ENCODE measurements at places on chromosomes 2 and 18.
A peak's percentile ranks its signal among the peaks of the same experiment; 100 is the strongest.

DNA sequence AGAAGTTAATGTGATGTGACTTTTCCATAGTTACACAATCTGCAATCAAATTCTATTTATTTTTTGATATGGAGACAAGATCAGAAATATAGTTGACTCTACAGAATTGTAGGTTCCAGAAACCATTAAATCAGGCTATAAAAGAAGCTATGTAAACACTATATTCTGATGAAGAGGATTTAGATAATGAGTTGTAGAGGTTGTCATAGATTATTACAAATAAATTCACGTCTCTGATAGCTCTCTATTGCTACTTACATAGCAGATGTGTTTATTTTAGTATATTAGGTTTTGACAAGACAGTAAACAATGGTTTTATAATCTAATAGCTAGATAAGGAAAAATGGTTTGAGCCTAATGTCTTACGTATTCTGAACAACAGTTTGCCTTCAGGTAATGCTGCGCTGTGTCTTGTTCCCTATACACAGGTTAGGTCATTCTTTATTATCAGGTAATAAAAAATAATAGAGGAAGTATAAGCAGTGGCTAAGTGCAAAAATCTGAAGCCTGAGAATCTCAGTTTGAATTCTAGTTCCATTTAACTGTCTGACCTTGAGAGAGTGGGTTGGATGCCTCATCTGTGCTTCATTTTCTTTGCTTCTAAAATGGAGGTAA, 93.4 kb downstream of the PPP1R1C start:
- H3K4me3 ChIP-seq, result no peak overlapping the region
- H3K36me3 ChIP-seq, result no peaks in the 10 kb centered on the region
- H3K4me1 ChIP-seq, result no peaks in the 10 kb centered on the region
- H3K27me3 ChIP-seq, result no peaks in the 10 kb centered on the region
- no peak for DNase-seq
- H3K27ac ChIP-seq, result no peak overlapping the region

GRCh38 chr2:165573534-165574461, 104.3 kb downstream of the CSRNP3 start:
- H3K36me3 ChIP-seq, result no peaks in the 10 kb centered on the region
- peak overlapping the region; percentile 68 for H3K27ac ChIP-seq
- H3K4me3 ChIP-seq, result peak overlapping the region; percentile 89
- H3K27me3 ChIP-seq, result no peaks in the 10 kb centered on the region
- DNase-seq, result peak; percentile 73

DNA sequence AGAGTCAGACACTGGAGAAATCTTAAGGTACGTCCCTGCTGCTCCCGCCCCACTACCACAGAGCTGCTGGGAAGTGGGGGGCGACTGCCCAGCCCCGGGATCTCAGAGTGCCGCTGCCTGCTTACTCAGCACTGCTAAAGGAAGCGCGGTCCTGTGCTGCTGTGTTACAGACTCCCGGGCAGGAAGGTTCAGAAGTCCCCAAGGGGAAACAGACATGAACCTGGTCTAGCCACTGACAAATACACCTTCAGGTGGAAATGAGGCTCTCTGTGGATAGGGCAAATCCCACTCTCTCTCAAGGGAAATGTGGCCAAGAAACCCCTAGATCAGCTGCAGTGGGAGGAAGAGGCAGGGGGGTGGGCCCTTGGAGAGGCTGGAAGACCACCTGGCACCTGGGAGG, 13.7 kb downstream of the MTERF4 start:
- no peak overlapping the region for H3K27ac ChIP-seq
- H3K27me3 ChIP-seq, result no peaks in the 10 kb centered on the region
- no peak overlapping the region for H3K4me3 ChIP-seq
- H3K4me1 ChIP-seq, result no peaks in the 10 kb centered on the region
- no peak for DNase-seq

DNA sequence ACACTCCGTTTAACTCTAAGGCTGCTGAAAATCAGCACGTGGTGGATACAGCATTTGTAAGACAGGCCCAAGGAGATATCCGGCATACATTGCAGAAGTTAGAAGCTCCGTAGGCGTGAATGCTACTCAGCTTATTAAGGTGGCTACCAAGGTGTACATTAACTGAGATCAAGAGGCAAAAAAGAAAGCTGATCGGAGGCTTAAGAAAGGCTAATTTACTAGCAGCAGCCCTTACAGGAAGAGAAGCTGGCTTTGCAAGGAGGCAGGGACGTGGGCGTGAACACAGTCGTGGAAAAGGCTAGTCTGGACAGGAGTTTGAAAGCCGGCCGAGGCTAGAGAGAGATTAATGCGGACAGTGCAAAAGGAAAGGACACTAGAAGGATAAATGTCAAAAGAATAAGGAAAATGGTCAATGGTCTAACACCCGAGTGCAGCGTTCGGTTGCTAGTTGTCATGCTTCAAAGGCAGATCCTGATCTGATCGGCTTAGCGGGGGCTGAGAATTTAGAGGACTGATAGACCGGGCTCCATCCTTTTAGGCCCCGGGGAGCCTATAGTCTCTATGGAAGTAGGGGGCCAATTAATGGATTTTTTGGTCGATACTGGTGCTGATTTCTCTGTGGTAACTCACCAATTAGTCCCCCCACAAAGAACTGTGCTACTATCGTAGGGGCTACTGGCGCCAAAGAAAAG, 45.6 kb upstream of the SELENOI start:
- H3K4me3 ChIP-seq, result no peak overlapping the region
- H3K27ac ChIP-seq, result no peak overlapping the region
- peaks cover 3% of the 10 kb centered on the region for H3K27me3 ChIP-seq
- peaks cover 3% of the 10 kb centered on the region for H3K4me1 ChIP-seq

- H3K4me1 ChIP-seq, result no peaks in the 10 kb centered on the region
- H3K36me3 ChIP-seq, result no peaks in the 10 kb centered on the region
- H3K27me3 ChIP-seq, result peaks cover 12% of the 10 kb centered on the region
- no peak for DNase-seq
Measured at GRCh38 chr2:233705911-233706506, 6.7 kb upstream of the UGT1A5 start.

GRCh38 chr2:206627632-206628031, 14.7 kb upstream of the FAM237A start:
- H3K36me3 ChIP-seq, result no peaks in the 10 kb centered on the region
- H3K4me1 ChIP-seq, result no peaks in the 10 kb centered on the region
- DNase-seq, result no peak
- peaks cover 35% of the 10 kb centered on the region for H3K27me3 ChIP-seq
- no peak overlapping the region for H3K4me3 ChIP-seq

GRCh38 chr18:9965711-9966624, 52.2 kb downstream of the VAPA start:
- H3K27ac ChIP-seq, result no peak overlapping the region
- no peak overlapping the region for H3K4me3 ChIP-seq
- no peaks in the 10 kb centered on the region for H3K4me1 ChIP-seq
- no peaks in the 10 kb centered on the region for H3K36me3 ChIP-seq

GRCh38 chr2:58195662-58196061, 45.5 kb downstream of the FANCL start:
- no peak for DNase-seq
- H3K4me3 ChIP-seq, result no peak overlapping the region
- no peaks in the 10 kb centered on the region for H3K27me3 ChIP-seq
- H3K27ac ChIP-seq, result no peak overlapping the region
- no peaks in the 10 kb centered on the region for H3K4me1 ChIP-seq
- H3K36me3 ChIP-seq, result no peaks in the 10 kb centered on the region

GRCh38 chr2:169221745-169222369, 140.5 kb downstream of the LRP2 start:
- H3K36me3 ChIP-seq, result peaks cover 4% of the 10 kb centered on the region
- no peak for DNase-seq
- H3K4me1 ChIP-seq, result no peaks in the 10 kb centered on the region
- H3K27me3 ChIP-seq, result no peaks in the 10 kb centered on the region

- H3K36me3 ChIP-seq, result peaks cover 3% of the 10 kb centered on the region
- H3K27me3 ChIP-seq, result peaks cover 96% of the 10 kb centered on the region
- no peak overlapping the region for H3K27ac ChIP-seq
- peak overlapping the region; percentile 53 for H3K4me3 ChIP-seq
- no peak for DNase-seq
Measured at GRCh38 chr2:176138923-176139660, 9.6 kb downstream of the HOXD8 start.

- H3K36me3 ChIP-seq, result no peaks in the 10 kb centered on the region
- peaks cover 5% of the 10 kb centered on the region for H3K27me3 ChIP-seq
- peaks cover 25% of the 10 kb centered on the region for H3K4me1 ChIP-seq
Measured at GRCh38 chr2:109188496-109188890, 59.5 kb downstream of the SH3RF3 start.

GRCh38 chr2:122795763-122796162, 1040.3 kb downstream of the TSN start:
- no peak overlapping the region for H3K4me3 ChIP-seq
- no peaks in the 10 kb centered on the region for H3K27me3 ChIP-seq
- no peaks in the 10 kb centered on the region for H3K36me3 ChIP-seq
- DNase-seq, result no peak

- peaks cover 2% of the 10 kb centered on the region for H3K4me1 ChIP-seq
- H3K36me3 ChIP-seq, result peaks cover 6% of the 10 kb centered on the region
- H3K27me3 ChIP-seq, result peaks cover 17% of the 10 kb centered on the region
- H3K4me3 ChIP-seq, result no peak overlapping the region
Measured at GRCh38 chr18:5884375-5884774, 10.9 kb downstream of the TMEM200C start.

- H3K36me3 ChIP-seq, result no peaks in the 10 kb centered on the region
- H3K4me1 ChIP-seq, result peaks cover 16% of the 10 kb centered on the region
- peak overlapping the region; percentile 39 for H3K4me3 ChIP-seq
- no peak for DNase-seq
- H3K27me3 ChIP-seq, result peaks cover 3% of the 10 kb centered on the region
- no peak overlapping the region for H3K27ac ChIP-seq
Measured at GRCh38 chr2:240916571-240917008, 10.5 kb downstream of the CROCC2 start.

- H3K27ac ChIP-seq, result no peak overlapping the region
- no peak for DNase-seq
- peaks cover 4% of the 10 kb centered on the region for H3K36me3 ChIP-seq
- no peak overlapping the region for H3K4me3 ChIP-seq
Measured at GRCh38 chr2:190562121-190562520, 27.6 kb upstream of the NEMP2 start.

DNA sequence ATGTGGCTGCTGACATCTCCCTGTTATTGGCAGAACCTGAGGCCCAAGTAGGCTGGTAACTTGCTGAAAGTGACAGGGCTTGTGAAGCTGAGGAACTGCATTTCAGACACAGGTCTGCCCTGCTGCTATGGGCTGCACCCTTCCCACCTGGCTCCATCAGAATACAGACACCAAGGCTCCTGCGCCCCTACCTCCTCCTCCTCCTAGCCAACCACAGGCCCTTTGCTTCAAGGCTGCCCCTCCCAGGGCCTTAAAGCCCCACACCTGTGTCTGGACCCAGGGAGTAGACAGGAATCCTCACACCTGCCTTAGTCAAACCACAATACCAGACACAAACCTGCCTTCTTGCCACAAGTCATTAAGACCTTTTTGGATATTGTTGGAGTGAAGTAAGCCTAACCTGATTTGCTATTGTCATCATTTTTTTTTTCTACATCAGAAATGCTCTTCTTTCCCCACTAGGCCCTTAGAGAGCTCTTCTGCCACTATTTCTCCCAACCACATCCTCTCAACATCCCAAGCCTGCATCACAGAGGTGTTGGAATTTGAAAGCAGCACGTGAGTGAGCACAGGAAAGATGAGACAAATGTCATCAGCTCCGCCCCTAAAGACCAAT, 489.7 kb downstream of the EIPR1 start:
- H3K27ac ChIP-seq, result no peak overlapping the region
- no peaks in the 10 kb centered on the region for H3K4me1 ChIP-seq
- DNase-seq, result no peak

DNA sequence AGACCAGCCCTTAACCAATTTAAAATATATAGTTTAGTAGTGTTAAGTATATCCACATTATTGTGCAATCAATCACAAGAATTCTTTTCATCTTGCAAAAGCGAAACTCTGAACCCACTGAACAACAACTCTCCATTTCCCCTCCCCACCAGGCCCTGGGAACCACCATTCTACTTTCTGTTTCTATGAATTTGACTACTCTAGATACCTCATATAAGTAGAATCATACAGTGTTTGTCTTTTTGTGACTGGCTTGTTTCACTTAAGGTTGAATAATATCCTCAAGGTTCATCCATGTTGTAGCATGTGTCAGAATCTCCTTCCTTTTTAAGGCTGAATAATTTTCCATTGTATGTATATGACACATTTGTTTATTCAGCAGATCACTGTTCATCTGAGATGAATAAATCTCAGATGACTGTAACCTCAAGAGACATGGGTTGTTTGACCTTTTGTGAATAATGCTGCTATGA, 8.1 kb upstream of the SOS1 start:
- no peak overlapping the region for H3K27ac ChIP-seq
- no peak overlapping the region for H3K4me3 ChIP-seq
- no peaks in the 10 kb centered on the region for H3K27me3 ChIP-seq
- peaks cover 9% of the 10 kb centered on the region for H3K4me1 ChIP-seq
- no peaks in the 10 kb centered on the region for H3K36me3 ChIP-seq

GRCh38 chr2:173903601-173904394, 61.4 kb downstream of the SP3 start:
- H3K27me3 ChIP-seq, result no peaks in the 10 kb centered on the region
- H3K4me1 ChIP-seq, result no peaks in the 10 kb centered on the region
- no peak overlapping the region for H3K4me3 ChIP-seq
- DNase-seq, result no peak
- no peak overlapping the region for H3K27ac ChIP-seq

- H3K27ac ChIP-seq, result no peak overlapping the region
- no peak overlapping the region for H3K4me3 ChIP-seq
- DNase-seq, result no peak
- peaks cover 9% of the 10 kb centered on the region for H3K27me3 ChIP-seq
Measured at GRCh38 chr2:41940745-41941063, 107.1 kb upstream of the PKDCC start.

DNA sequence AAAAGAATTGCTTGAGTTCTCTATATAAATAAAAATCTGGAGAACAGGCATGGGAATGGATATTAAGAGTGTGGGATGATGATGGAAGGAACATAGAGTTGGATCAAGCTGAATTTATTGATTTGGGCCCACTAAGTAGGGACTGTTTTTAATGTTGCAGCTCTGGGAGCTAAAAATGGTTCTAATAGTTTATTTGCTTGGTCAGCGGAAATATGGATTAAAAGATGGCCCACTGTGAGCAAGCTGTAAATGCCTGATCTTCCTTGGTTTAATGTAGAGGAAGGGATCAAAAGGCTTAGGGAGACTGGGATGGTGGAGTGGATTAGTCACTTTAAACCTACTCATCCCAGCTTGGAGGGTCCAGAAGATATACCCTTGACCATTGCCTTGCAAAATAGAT, 429.4 kb upstream of the NXPH2 start:
- H3K36me3 ChIP-seq, result no peaks in the 10 kb centered on the region
- no peak overlapping the region for H3K4me3 ChIP-seq
- no peaks in the 10 kb centered on the region for H3K4me1 ChIP-seq

GRCh38 chr2:94759211-94759610, 112.0 kb upstream of the TEKT4 start:
- H3K36me3 ChIP-seq, result no peaks in the 10 kb centered on the region
- no peaks in the 10 kb centered on the region for H3K27me3 ChIP-seq
- no peaks in the 10 kb centered on the region for H3K4me1 ChIP-seq
- no peak for DNase-seq
